ENCODE measurements at places on chromosomes 1 and 21.

DNA sequence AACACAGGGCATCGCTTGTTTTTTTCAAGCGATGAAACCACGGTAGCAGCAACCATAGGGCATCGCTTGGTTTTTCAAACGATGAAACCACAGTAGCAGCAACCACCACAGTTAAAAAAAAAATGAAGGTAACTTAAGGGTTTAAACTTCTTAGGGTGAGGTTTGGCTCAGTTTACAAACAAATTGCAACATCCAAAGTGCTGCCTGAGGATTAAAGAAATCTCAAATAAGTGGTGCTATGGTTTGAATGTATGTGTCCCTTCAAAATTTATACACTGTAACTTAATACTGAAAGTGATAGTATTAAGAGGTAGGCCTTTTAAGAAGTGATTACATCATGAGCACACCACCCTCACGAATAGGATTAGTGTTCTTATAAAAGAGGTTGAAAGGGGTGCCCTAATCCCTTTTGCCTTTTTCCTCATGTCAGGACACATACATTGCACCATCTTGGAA is 6.4 kb upstream of the GBP5 start:
- DNase-seq: no peak

GRCh38 chr21:32184485-32184884 is 94.4 kb downstream of the MIS18A start:
- DNase-seq: no peak

GRCh38 chr21:31766899-31767298 is 35.0 kb upstream of the SCAF4 start:
- DNase-seq: no peak

DNA sequence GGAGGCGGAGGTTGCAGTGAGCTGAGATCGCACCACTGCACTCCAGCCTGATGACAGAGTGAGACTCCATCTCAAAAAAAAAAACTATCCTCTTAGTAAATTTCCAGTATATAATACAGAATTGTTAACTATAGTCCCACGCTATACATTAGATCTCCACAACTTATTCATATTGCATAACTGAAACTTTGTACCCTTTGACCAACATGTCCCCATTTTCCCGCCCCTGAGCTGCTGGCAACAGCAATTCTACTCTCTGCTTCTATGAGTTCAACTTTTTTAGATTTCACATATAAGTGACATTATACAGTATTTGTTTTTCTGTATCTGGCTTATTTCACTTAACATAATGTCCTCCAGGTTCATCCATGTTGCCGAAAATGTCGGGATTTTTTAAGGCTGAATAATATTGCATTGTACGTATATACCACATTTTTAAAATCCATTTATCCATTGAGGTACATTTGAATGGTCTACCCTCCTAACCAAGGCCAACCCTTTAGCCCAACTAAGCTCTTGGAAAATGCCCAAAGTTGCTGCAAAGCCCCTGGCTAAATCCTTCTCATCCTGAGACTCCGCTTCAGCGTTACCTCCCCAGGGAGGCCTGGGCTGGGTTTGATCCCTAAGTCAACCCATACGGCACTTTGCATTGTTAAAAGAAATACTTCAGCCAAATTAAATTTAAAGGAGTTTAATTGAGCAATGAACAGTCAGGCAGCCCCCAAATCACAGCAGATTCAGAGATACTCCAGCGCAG is 34.2 kb downstream of the NEK2 start:
- DNase-seq: no peak

DNA sequence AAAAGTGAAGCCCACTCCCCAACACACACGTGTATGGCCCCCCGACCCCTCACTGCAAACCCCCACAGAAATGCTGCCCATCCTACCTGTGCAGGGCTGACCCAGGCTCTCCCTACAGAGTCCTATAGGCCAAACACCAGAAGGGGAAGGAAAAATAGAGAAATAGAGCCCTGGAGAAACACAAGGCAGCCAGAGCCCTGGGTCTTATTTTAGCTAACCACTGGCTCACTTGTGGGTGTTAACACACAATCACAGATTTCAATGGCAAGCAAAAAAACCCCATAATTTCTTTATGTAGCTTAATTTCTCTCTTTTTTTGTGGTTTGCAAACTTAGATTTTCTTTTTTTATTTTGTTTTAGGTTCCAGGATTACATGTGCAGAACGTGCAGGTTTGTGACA is 989 bp upstream of the PIGR start:
- DNase-seq: no peak

DNA sequence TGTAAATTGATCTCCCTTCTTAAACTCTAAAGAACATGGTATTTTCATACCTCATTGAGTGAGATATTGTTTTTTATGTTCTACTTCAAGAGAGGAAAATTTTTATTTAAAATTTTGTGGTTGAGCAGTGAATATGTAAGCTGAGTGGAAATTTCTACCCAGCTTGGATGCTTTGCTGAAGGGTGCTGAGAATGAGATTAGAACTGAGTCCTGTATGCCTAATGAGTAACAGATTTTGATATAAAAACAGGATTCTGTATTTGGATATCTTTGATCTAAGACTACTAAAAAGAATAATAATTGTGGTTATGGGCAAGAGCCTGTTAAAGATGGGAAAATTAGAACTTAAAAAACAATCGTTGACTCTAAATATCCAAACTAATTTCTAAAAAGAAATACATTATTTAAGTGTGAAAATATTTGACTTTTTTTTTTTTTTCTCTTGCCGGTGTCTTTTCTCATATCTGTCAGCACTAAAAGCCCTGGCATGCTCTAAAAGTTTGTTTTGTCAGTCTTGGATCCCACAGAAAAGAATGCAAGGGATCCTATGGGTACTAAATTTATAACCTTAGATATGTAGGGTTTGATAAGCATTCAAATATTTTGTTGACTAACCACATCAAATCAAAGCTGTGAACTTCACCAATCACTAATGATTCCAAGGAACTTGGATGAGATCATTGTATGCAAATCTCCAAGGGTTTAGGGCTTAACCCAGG is 652.3 kb downstream of the PTPRC start:
- no peak for DNase-seq
